Fibroblast of skin of left quadriceps (primary cell): ENCODE measurements at places on chromosomes 7 and 10.
A peak's percentile ranks its signal among the peaks of the same experiment; 100 is the strongest.

GRCh38 chr7:105577251-105577650 lies 4.0 kb downstream of the EFCAB10 start:
- no peak for DNase-seq

DNA sequence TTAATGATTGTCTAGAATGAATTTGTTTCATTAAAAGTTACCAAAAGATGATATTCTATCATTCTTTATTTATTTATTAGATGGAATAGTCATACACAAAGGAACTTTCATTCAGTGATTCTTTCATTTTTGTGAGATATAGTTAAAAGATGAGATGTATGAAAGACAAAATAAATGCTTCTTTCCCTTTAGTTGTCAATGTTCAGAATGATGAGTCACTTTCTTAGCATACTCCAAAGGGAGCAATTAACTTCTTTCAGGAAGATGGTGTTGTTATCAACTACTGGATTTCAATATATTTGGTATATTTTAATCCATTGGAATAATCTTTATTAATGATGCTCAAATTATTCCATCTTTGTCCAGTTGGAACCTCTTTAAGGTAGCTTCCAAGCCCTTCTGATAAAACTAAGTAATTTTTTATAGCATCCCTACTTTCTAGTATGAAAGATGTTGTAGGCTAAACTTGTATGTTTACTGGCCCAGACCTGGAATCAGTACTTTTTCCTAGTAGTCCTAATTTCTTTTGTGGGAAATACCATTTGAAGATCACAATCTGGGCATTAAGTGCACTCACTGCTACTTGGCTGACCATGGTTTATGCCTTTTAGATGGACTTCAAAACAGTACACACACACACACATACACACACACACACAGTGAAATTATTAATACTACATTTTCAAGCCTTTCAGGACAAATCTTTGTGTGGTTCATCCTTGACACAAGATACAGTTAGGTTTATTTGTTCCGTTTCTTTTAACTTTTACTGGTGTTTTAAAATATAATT lies 2.5 kb downstream of the GIMAP7 start:
- DNase-seq, result no peak

- DNase-seq, result no peak
Observed at GRCh38 chr10:21260506-21261149, 264.9 kb downstream of the SKIDA1 start.

DNA sequence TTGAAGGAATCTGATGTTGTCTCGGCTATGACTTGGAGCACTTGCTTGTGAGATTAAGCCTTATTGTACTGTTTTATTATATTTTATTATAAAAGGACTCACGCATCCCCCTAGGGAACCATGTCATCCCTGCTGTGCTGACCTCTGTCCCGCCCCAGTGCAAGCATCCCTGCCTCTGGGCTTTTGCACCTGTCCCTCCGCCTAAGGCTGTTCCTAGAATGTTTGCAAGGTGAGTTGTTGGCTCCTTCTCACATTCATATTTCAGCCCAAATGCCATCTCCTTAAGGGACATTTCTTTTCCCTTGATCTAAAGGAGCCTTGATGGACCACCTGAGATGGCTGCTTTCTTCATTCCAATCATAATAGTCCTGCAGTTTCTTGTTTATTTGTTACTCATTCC lies 236.9 kb upstream of the IGFBP3 start:
- DNase-seq, result no peak

- no peak for DNase-seq
Observed at GRCh38 chr7:138750901-138751464, 46.8 kb upstream of the TMEM213 start.

- no peak for DNase-seq
Observed at GRCh38 chr7:74044366-74045350, 16.7 kb downstream of the ELN start.

DNA sequence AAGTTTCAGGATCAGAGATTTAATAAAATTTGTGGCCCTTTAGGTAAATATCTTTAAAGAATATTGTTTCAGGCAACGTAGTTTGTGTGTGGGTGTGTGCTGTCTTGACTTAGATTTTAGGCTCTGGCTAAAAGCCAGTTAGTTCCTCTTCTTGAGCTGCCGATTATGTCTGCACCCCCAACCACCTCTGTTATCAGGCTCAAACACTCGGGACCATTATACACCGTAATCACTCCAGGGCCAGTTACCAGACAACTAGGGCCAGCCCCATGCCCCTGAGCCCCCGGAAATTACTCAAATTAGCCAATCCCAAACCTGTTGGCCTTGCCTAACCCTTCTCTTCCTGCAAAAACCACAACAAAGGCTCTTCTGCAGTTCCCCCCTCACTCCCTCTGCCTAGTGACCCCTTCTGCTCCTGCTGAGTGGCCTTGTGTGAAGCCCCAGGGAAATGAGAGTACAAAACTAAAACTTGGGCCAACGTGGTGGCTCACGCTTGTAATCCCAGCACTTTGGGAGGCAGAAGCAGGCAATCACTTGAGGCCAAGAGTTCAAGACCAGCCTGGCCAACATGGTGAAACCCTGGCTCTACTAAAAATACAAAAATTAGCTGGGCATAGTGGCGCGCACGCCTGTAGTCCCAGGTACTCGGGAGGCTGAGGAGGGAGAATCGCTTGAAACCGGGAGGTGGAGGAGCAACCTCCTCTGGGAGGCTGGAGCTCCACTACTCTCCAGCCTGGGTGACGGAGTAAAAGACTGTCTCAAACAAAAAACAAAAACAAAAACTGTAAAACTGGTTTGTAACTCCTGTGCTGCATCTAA lies 9.2 kb upstream of the HNRNPF start:
- no peak for DNase-seq

GRCh38 chr10:85548034-85548433 lies 818.6 kb downstream of the GRID1 start:
- peak; percentile 9 for DNase-seq

DNA sequence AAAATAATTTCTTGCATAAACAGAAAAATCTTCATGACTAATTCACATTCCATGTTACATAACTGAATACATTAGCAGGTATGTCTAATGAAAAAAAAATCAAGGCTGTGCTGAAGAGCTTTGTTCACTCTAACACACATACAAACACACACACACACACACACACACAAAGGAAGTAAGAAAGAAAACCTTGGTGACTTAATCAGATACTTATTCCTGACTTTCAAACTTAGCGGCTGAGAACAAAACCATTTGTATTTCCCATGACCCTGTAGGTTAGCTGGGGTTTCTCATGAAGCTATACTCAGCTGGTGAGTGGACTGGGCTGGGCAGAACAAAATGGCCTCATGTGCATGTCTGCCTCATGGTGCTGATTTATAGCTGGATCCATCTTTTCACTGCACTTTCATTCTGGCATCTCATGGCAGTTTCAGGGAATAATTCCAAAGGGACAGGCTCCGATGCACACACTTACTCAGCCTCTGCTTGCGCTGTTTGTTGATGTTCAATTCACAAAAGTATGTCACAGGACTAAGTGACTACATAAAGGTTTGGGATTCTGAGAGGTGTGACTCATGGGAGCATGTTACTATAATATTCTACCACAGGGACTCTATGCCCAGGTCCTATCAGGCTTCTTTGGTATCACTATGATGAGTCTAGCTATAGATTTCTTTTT lies 161.2 kb downstream of the PCLO start:
- DNase-seq, result no peak

GRCh38 chr10:125000366-125001312 lies 58.7 kb downstream of the ZRANB1 start:
- no peak for DNase-seq

GRCh38 chr10:6089334-6090219 lies 743 bp downstream of the RBM17 start:
- no peak for DNase-seq

GRCh38 chr7:130758429-130759056 lies 24.5 kb upstream of the KLF14 start:
- DNase-seq, result peak; percentile 24

DNA sequence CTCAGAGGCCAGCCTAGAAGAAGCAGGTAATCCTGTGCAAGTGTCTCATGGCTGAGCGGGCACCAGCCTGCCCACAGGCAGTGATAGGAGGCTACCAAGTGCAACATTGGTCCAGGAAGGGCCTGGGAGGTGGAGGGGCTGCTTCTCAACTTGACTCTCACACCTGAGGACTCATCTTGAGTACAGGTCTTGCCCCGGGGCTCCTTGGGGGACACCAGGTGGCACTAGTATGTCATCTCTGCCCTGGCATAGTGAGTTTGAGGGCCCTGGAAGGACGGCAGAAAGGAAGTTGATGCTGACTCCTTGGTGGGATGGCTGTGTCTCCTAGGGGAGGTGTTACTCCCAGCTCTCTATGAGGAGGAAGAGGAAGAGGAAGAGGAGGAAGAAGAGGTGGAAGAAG lies 2.3 kb downstream of the CCDC136 start:
- DNase-seq, result no peak

GRCh38 chr7:70634610-70635068 lies 497.3 kb upstream of the GALNT17 start:
- DNase-seq, result peak; percentile 87

DNA sequence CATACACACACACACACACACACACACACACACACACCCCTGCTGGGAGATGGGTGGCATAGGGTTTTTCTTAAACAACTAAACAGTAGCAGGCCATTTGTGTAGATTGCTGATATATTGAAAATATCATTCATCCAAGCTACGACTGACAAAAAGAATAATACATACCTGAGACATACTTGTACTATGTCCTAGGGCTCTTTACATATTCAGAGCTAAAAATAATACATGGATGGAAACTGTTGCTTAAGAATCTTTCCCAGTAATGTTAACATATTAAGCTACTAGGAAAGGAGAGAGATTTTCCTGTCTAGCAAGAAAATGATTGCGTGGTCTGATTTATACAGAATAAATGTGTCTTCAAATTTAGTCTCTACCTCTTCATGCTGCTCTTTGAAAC lies 40.2 kb upstream of the TUBB8 start:
- DNase-seq, result no peak

DNA sequence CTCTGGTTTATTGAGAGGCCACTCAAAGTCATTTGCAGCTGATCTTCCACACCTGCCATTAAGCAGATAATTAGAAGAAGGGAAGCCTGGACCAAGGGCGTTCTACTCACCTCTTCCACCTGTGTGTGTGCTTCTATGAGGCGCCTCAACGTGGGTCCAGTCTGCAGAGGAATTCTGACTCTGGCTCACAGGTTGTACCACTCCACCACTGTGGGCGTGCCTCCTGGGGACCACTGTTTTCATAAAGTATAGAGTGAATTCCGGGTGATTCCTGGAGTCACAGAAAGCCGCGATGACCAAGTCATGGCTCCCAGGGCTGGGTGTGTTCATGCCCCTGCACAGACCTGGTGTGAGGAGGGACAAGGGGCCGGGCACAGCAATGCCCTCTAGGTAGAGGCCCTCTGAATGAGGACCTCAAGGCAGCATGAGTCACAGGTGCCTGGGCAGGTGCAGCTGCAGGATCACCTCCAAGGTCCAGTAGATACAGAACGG lies 408.3 kb upstream of the MGMT start:
- no peak for DNase-seq
